Neural progenitor cell (in vitro differentiated cells): ENCODE measurements at places on chromosomes 1 and 21. TPM values are rescaled to one million over a fixed set of nuclear protein-coding genes. Genes with fewer than 3 reads are reported as not detected.
A peak's percentile ranks its signal among the peaks of the same experiment; 100 is the strongest.

GRCh38 chr1:149849947-149850360 is 49.4 kb upstream of the BOLA1 start:
- H3K4me1 ChIP-seq = peaks cover 42% of the 10 kb centered on the region
- no peaks in the 10 kb centered on the region for H3K36me3 ChIP-seq
- H3K27ac ChIP-seq = peak overlapping the region; percentile 68
- peak overlapping the region; percentile 100 for H3K4me3 ChIP-seq
- H3K27me3 ChIP-seq = no peaks in the 10 kb centered on the region
- DNase-seq = peak; percentile 24

GRCh38 chr1:115710859-115711624 is 57.5 kb downstream of the CASQ2 start:
- H3K4me1 ChIP-seq = peaks cover 13% of the 10 kb centered on the region
- no peak overlapping the region for H3K27ac ChIP-seq
- no peak for DNase-seq
- H3K36me3 ChIP-seq = no peaks in the 10 kb centered on the region
- H3K27me3 ChIP-seq = no peaks in the 10 kb centered on the region

DNA sequence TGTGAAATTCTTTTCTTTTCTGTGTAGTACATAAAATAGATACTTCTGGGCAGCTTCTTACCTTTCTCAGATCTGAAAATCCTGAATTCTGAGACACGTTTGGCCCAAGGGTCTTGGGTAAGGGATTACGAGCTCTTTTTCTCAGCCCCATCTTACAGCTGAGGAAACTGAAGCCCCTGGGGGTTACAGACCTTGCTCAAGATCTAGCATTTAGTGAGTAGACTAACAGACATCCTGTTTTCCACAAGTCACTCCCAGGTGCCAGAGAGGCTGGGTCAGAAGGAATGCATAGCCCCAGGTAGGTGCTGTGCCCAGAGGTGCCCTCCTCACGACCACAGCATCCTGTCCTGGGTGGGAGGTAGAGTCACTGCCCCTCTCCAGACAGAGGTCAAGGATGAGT is 13.2 kb upstream of the CREG1 start:
- H3K4me1 ChIP-seq = no peaks in the 10 kb centered on the region
- no peak overlapping the region for H3K27ac ChIP-seq
- DNase-seq = no peak
- H3K4me3 ChIP-seq = no peak overlapping the region

DNA sequence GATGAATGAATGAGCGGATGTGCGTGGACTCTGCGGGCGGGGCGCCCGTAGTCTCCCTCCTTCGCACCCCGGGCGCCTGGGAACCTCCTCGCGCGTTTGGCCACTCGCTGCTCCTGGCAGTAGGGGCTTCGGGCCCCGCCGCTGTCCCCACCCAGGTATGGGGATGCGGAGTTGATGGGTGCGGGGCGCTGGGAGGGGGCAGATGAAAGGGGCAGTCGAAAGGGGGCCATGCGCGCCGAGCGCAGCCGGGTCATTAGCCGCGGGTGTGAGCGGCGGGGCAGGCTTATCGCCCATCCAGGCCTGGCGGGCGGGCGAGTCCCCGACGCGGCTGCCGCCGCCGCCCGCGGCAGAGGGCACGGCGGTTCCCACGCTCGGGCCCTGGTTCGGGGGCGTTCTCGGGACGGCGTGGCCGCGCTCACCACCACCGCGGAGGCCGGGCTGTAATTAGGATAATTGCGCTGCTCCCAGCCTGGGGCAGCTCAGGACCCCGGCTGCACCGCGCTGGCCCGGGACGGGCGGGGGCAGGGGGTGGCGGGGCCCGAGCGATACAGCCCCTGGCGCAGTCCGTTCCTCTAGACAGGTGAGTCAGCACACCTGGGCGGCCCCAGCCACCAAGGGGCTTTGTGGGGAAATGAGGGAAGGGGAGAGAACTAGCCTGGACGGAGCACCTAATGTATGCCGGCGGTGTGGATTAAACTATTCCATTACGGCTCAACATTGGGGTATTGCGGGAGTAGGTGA is 22.1 kb upstream of the CITED4 start:
- peak overlapping the region; percentile 24 for H3K4me3 ChIP-seq
- H3K27ac ChIP-seq = no peak overlapping the region
- peaks cover 11% of the 10 kb centered on the region for H3K4me1 ChIP-seq
- DNase-seq = no peak
- H3K27me3 ChIP-seq = peaks cover 20% of the 10 kb centered on the region
- no peaks in the 10 kb centered on the region for H3K36me3 ChIP-seq

- H3K36me3 ChIP-seq = peaks cover 13% of the 10 kb centered on the region
- no peak for DNase-seq
- H3K27me3 ChIP-seq = no peaks in the 10 kb centered on the region
- H3K4me3 ChIP-seq = no peak overlapping the region
- H3K27ac ChIP-seq = no peak overlapping the region
- H3K4me1 ChIP-seq = peaks cover 9% of the 10 kb centered on the region
Observed at GRCh38 chr1:89918794-89919155, 76.1 kb upstream of the ZNF326 start.

GRCh38 chr1:1306070-1306660 is 1.6 kb downstream of the ACAP3 start:
- H3K4me1 ChIP-seq = peaks cover 37% of the 10 kb centered on the region
- H3K27ac ChIP-seq = no peak overlapping the region
- peaks cover 10% of the 10 kb centered on the region for H3K27me3 ChIP-seq
- H3K36me3 ChIP-seq = no peaks in the 10 kb centered on the region
- no peak for DNase-seq

DNA sequence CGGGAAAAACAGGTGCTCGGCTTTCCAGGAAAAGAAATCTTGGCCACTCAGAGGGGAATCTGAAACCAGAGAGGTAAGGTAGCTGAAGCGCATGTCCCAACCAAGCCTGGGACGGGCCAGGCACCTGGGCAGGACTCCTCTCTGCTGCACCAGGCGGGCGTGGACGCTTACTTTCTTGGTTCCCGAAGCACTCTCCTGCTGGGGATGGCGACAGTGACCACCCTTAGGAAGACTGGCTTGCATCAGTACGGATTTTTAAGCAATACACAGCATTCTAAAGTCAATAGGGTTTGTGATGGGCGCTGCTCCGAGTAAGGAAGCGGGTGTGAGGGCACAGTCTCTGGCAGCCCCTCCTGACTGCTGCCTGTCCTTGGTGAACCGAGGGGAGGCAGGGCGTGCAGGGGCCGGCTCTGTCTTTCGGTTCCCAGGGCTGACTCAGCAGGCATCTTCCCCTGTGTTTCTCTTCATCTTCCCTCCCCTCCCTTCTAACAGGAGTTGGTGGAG is 74.9 kb upstream of the ANGPTL1 start:
- peak; percentile 20 for DNase-seq
- no peaks in the 10 kb centered on the region for H3K36me3 ChIP-seq

Gene PTGFRN
- total RNA-seq = 41.5 and 53.2 TPM in 2 replicates

GRCh38 chr21:31917108-31917507 is 44.3 kb downstream of the HUNK start:
- no peak overlapping the region for H3K27ac ChIP-seq
- H3K4me3 ChIP-seq = no peak overlapping the region
- H3K36me3 ChIP-seq = no peaks in the 10 kb centered on the region
- peaks cover 7% of the 10 kb centered on the region for H3K4me1 ChIP-seq

Gene NUP210L
- not detected in 2 replicates for total RNA-seq

Gene WDR4
- total RNA-seq = 5.7 and 14.6 TPM in 2 replicates

DNA sequence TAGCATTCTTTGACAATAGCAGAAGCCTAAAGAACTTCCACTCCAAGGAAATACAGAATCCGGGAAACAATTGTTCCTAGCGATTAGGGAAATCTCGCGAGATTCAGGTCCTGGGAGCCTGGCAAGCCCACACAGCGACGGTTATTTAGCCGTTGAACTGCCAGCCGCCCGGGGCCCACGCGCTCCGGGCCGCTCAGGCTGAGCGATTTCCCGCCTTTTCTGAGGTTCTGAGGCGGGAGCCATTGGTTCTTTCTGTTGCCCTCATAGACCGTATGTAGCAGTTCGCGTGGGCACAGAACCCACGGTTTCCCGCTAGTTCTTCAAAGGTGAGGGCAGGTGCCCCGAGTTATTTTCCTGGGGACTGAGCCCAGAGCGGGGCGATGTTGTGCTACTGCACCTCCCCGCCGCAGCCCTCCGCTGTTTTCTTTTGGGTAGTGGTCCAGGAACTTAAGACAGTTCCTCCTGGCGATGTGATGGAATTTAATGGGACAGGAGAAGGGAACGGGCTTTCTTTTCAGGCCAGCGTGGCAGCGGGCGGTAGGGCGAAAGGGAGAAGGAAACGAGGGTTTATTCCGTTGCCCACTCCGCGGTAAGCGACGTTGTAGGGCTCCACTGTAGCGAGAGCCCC is at the start of gene SYCP1:
TSS of gene SYCP1 (plus strand) at position 171 of the 628 bp plus-strand sequence. CDS start 602 bp downstream, outside the sequence.
- peaks cover 51% of the 10 kb centered on the region for H3K27me3 ChIP-seq
- no peaks in the 10 kb centered on the region for H3K36me3 ChIP-seq
- H3K4me1 ChIP-seq = no peaks in the 10 kb centered on the region
- H3K27ac ChIP-seq = no peak within 1 kb of the TSS
- peak; percentile 6 for DNase-seq
- peak within 1 kb of the TSS; percentile 26 for H3K4me3 ChIP-seq

- DNase-seq = peak; percentile 26
- H3K27ac ChIP-seq = no peak overlapping the region
- H3K4me1 ChIP-seq = no peaks in the 10 kb centered on the region
- no peak overlapping the region for H3K4me3 ChIP-seq
- no peaks in the 10 kb centered on the region for H3K36me3 ChIP-seq
Observed at GRCh38 chr1:111801071-111801850, 45.6 kb downstream of the DDX20 start.

DNA sequence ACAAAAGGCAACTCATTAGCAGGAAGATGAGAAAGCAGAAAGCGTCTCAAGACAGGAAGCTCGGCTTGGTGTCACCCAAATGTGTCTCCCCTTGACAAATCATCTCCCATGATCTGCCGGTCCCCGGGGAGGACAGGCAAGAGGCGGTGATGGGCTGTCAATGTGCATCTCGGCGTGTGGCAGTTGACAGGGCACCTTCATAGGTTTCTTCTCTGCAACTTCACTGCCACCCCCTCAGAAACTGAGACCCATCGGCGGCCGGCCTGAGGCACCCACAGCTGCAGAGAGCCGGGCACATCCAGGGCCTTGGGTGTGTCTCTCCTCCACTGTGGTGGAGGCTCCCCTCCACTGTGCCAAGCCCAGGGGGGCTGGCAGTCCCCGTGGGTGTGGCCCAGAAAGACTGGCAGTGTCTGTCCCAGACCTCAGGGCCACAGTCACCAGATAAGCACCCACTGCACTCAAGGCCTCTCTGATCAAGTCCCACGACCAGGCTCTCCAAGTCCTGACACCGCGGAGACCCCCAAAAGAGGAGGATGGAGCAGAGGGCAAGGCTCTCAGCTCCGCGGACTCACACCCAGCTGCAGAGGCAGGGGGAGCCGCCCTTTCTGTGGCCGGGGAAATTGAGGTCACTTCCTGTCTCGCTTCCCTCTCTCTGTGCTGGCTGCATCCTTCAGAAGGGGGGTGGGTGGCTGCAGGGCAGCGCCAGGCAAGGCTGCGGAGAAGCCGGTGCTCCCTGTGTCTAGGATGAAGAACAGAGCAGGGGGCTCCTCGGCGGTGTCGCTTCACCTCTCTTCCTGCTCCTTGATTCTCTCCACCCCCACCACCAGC is 39.6 kb upstream of the LBR start:
- no peaks in the 10 kb centered on the region for H3K36me3 ChIP-seq
- no peak for DNase-seq
- H3K4me1 ChIP-seq = peaks cover 35% of the 10 kb centered on the region
- no peak overlapping the region for H3K27ac ChIP-seq
- H3K27me3 ChIP-seq = no peaks in the 10 kb centered on the region

DNA sequence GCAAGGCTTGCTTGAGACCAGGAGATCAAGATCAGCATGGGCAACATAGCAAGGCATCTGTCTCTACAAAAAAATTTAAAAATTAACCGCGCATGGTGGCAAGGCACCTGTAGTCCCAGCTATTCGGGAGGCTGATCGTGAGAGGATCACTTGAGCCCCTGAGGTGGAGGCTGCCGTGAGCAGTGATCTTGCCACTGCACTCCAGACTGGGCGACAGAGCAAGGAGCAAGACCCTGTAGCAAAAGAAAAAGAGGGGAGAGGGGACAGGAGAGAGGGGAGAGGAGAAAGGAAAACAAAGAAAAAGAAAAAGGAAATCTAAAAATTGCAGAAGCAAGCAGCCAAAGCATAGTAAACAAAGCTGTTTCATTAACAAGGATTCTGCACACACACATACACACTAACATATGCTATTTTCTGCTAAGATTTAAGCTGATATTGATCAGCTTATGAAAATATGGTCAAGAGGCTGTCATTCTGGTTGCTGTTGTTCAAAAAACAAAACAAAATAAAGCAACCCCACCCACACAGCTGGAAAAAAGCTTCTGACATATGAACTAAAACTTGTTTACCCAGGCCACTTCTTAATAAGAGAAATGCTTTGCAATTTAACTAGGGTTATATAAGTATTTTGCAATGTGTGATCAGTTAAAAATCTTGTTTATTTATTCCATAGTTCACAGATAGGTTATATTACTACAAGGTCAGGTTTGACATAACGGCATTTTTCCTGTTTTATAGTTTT is 1.8 kb downstream of the ARNT start:
- H3K27ac ChIP-seq = peak overlapping the region; percentile 0
- H3K27me3 ChIP-seq = no peaks in the 10 kb centered on the region
- peaks cover 12% of the 10 kb centered on the region for H3K4me1 ChIP-seq
- DNase-seq = no peak

DNA sequence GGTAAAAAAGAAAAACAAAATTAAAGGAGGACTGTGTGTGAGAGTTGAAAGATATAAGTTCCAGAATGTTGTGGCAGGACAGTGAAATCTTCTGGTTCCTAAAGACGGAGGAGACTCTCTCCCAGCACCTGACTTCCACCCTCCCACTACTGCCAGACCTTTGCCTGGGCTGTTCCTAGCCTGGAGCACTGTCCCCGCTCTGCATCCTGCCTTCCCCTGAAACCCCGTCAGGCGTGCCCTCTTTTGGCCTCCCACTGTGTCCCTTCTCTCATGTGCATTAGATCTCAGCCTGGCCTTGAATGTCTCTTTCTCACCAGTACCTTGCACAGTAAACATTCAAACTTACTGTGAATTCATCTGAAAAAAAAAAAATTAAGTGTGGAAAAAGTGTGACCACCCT is 74.1 kb downstream of the VPS26C start:
- no peak overlapping the region for H3K4me3 ChIP-seq
- peaks cover 10% of the 10 kb centered on the region for H3K36me3 ChIP-seq
- peak; percentile 17 for DNase-seq
- H3K4me1 ChIP-seq = no peaks in the 10 kb centered on the region
- no peaks in the 10 kb centered on the region for H3K27me3 ChIP-seq
- no peak overlapping the region for H3K27ac ChIP-seq

DNA sequence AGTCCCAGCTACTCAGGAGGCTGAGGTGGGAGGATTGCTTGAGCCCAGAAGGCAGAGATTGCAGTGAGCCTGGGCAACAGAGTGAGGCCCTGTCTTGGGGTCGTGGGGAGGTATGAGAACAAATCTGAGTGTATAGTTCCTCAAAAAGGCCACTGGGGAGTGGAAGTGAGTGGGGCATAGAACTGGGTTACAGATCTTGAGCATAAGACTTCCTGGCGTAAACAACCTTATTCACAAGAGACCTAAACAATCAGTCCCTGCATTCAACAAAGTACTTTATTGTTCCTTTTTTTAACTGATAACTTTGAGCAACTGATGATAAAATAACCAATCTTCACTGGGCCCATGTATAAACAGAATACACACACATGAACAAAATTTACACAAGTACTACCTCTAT is 72.7 kb upstream of the MUTYH start:
- no peak overlapping the region for H3K4me3 ChIP-seq
- no peak overlapping the region for H3K27ac ChIP-seq
- H3K36me3 ChIP-seq = no peaks in the 10 kb centered on the region
- DNase-seq = no peak
- no peaks in the 10 kb centered on the region for H3K27me3 ChIP-seq
